ENCODE measurements at places on chromosomes 5 and 9.
A peak's percentile ranks its signal among the peaks of the same experiment; 100 is the strongest.

- DNase-seq, result no peak
Observed at GRCh38 chr5:95081500-95081960, 203.4 kb downstream of the MCTP1 start.

GRCh38 chr5:167943343-167943742, 348.1 kb upstream of the WWC1 start:
- no peak for DNase-seq

- DNase-seq, result no peak
Observed at GRCh38 chr5:33270671-33271070, 170.1 kb upstream of the TARS1 start.

DNA sequence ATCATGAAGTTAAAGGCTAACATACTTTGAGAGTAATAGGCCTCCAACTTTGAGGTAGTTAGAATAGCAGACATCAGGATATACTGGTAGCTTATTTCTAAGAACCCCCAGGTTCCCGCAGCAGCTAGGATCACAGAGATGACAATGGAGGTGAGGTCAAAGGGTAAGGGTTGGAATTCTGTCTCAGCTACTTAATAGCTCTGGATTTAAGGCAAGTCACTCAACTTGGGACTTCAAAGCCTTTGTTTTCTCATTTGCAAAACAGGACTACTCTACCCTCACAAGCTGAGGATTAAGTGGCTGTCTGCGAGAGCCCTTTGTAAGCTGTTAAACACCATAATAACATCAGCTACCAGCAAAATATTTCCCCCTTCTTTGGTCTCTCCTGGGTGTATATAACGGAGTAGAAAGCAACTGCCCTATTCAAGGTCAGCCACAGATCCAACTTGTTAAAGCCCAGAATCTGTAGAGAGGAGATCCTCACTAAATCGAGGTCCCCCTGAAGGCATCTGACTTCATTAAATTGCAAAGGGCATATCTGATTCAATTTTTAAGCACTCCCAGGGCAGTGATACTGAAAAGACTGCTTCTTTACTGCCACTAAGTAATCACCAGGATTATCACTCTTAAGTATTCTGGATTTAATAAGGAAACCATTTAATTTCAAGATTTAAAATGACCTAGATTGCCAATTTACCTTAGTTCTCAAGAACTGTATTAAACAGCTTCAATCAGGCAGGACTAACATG, 104.7 kb downstream of the DCP2 start:
- no peak for DNase-seq

- DNase-seq, result peak; percentile 79
Observed at GRCh38 chr5:170293273-170293672, 4.3 kb downstream of the LCP2 start.

- DNase-seq, result no peak
Observed at GRCh38 chr5:151038801-151039238, 18.4 kb downstream of the GPX3 start.

DNA sequence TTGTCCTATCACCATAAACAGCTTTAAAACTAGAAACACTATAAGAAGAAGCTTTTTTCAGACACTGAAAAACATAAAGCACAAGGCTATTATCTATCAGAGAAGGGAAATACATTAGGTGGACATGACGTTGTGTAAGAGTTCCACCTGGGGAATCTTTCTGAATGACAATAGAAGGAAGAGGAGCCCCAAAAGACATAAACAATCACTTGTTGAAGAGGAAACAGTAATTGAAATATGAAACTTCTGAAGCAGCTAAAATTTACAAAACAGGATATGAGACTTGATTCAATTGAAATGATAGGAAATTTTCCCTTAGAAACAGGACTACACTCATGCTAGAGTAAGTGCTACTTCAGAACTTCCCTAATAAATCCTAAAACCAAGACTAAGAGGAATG, 933.6 kb downstream of the EFNA5 start:
- no peak for DNase-seq

- DNase-seq, result no peak
Observed at GRCh38 chr9:94643176-94643575, 3.9 kb upstream of the FBP1 start.

DNA sequence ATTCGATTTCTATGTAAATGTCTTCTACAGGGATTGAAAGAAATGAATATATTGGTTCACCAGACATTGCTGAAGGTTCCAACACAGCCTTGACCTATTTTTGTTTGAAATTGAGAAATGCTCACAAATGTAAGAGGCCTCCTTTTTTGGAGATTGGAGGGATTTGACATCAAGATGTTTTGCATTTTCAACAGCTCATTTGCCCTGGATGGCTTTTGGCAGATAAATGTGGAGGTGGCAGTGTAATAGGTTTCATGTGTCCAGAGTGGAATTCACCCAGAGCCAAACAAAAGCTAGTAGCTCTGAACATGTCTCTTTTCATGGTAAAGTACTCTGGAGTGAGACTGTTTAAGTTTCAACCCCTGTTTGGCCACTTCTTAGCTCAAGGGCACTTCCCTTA, 77.3 kb downstream of the PALM2AKAP2 start:
- no peak for DNase-seq

GRCh38 chr5:60366489-60366888, 333.5 kb downstream of the DEPDC1B start:
- no peak for DNase-seq

DNA sequence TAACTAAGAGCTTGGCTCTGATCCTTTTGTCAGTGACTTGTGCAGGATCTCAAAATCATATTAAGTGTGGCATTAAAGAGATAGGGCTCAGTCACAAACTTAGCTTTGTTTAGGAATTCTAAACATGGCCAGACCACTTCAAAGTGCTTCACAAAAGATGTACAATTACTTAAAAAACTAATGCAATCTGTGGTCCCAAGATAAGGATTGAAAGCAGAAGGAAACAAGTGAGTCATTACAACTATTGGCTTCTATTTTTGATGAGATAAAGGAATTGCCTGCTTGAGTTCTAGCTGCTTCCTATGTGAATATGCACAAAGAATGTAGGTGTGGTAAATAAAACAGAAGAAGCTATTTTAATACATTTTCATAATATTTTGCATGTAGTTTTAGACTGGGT, 44.9 kb upstream of the SLC12A2 start:
- DNase-seq, result no peak

DNA sequence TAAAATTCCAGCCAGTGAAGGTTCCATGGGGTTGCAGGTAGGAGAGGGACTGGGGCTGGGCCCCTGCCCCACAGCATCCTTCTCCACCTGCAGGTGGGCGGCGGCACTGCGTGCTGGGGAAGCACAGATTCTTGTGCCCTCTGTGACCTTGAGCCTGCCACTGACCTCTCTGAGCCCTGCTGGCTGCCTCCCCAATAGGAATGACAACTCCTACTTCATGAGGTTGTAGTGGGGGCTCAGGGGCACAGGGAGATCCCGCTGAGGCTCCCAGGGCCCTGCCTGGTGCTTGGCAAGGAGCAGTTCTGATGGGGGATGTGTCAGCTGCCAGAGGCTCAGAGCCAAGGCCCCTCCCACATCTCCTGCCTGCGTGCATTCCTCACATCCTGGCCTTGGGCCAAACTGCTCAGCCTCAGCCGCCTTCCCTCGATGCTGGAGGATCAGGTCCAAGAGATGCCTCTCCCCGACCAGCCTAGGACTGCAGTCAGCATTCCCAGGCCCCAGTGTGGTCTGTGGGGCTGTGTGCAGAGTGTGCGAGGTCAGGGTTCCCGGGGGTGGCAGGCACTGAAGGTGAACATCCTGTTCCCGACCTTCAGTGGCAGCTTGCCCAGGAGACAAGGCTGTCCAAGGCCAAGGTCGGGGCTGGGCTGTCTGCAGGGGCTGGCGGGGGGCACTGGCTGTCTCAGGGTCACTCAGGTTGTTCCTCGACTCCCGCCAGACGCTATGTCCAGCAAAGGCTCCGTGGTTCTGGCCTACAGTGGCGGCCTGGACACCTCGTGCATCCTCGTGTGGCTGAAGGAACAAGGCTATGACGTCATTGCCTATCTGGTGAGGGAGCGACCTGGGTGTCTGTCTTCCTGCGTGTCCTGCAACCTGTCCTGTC, 7.0 kb downstream of the ASS1 start:
- DNase-seq, result no peak

DNA sequence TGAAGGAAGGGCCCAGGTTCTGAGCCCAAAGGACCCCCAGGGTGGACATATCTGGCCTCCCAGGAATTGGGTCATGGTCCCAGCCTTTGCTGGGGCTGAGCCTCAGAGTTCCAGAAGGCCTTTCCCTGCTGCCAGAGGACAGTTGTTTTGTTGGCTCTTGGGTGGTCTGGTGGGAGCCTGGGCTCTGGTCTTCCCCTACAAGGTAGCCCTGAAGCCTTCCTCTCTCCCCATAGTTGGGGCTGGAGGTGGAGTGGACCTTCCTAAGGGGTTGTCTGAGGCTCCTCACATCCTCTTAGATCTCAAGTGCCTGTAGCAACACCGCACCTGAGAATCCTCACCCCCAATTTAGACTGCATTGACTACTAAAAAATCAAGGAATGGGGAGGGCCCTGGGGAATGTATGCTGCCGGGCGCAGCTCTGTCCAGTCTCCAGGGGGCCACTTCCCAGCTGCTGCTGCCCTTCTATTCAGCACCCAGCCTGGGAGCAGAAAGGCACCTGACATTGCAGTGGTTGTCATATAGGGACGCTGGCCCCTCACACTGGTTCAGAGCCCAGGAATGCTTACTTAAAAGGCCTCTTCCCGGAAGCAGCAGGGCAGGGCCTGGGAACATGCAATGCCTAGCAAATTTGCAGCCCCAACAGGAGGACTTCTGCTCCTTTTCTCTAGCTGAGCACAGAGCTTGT, 66.4 kb downstream of the IL31RA start:
- DNase-seq, result no peak

DNA sequence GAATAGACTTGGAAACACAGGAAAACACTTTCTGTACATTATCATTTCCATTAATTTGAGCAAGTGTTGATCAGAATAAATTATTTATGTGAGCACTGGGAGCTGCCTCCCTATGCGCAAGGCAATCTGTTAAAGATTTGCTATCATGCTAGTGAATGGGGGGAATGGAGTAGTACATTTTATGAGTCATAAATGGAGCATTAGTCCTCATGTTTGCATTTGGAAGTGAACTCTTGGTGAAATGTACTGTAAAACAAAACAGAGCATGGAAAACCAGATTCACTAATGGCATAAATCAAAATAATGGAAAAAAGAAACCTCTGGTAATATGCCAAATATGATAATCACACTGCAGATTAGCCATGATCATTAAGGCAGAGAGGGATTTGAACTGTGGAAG, 40.5 kb upstream of the TMC1 start:
- no peak for DNase-seq

DNA sequence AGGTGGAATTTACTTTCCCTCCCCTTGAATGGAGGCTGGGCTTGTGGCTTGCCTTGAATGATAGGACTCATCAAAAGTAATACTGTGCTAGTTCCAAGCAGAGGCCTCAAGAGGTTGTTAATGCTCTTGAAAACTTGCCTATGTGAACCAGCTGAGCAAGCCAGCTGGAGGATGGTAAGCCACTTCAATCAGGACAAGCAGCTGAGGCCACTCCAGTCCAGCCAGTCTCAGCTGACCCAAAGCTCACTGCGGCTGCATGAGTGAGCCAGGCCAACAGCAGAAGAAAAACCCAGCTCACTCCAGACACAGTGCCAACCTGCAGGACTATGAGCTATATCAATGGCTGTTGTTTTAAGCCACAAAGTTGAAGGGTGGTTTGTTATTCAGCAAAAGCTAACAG, 182.8 kb downstream of the MCTP1 start:
- DNase-seq, result no peak

DNA sequence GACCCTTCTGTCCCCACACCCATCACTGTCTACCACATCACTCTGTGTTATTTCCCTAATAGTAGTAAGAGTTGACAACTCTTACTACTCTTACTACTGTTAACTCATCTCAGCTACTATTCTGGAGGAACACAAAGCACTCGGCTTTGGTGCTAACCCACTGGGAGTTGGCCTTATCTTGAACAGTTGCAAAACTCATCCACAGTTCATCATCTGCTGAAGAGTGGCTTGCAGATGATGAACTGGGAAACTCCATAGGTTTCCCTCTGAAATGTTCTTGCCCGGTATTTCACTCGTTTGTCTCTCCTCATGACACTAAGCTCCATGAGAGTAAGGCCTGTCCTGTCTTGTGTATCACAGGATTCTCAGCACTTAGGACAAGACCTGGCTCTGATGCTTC, 221.4 kb downstream of the NR3C1 start:
- DNase-seq, result no peak

DNA sequence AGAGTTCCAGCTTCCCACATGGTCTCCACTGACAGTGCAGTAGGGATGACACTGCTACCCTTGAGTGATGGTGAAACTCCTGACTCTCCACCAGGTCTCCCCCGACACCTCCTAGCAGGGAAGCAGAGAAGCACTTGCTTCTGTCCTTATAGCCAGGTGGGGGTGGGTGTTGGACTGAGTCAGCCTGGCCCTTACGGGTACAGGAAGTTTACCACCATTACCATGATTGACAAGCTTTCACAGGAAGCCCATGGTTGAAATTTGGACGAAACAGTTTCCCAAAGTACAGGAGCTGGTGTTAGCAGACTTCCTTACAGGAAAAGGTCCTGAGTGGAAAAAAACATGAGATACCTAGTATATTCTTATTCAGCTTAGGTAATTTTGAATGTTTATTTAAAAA, 3.1 kb upstream of the FBXL7 start:
- DNase-seq, result no peak

- no peak for DNase-seq
Observed at GRCh38 chr9:26756881-26757280, 135.7 kb downstream of the CAAP1 start.

DNA sequence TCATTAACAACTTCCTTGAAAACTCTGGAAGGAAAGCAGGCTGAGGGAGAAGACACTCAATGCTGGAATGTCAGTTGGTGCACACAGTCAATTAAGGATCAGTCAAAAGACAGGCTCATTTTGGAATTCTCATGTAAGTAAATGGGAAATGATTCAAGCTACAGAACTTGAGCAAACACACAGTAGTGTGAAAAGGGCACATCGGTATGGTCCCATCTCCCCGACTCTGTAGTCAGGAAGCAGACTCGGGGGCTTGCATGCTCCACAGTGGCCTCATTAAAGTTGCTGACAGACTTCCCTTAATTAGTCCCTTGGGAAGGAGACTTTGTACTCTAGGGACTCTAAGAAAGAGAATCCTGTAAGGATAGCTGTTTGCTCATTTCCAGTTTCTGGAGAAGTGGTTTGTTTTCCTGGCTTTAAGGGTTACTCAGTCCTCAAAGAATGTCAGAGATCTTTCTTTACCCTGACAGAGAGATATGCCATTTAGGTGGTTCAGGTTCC, 339.2 kb downstream of the ADAMTS6 start:
- DNase-seq, result no peak

- no peak for DNase-seq
Observed at GRCh38 chr5:124923131-124923530, 176.7 kb upstream of the ZNF608 start.

- DNase-seq, result no peak
Observed at GRCh38 chr5:53333160-53333559, 147.3 kb upstream of the FST start.

GRCh38 chr5:58149746-58150145, 310.1 kb downstream of the PLK2 start:
- DNase-seq, result no peak

DNA sequence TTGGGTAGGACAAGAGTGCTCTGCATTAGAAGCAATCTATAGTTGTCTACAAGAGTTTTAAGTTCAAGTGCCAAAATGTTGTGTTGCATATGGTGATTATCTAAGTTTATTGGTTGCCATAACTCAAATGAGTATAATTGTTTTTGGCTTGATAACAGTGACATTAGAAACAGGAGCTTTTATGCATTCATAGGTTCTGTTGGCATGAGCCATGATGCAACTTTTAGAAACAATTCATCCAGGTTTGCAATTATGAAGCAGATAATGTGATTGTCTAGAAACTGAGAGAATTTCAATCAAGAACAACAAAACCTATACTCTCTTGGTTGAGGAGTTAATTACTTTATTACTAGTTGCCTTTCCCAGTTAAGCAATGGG, 137.0 kb downstream of the PBX3 start:
- no peak for DNase-seq
